Activated T-cell treated with anti-CD3 and anti-CD28 coated beads for 1 hour (primary cell): ENCODE measurements at places on chromosomes 16 and 17.

DNA sequence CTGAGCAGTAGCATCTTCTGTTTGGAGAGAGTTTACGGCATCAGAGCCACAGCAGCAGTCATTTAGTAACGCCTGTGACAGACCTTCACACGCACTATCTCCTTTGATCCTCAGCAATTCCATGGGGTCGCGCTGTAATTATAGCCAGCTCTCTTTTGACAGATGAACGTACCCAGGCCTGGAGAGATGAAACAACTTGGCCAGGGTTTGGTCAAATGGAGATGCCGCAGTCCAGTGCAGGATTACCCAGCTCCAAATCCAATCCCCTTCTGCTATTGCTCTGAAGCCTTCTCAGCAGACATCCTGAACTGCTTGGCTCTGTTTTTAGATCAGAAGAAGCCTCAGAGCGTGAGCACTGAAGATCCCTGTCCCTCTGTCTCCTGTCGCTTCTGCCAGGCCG is 83.9 kb downstream of the SOX9 start:
- no peak for DNase-seq

DNA sequence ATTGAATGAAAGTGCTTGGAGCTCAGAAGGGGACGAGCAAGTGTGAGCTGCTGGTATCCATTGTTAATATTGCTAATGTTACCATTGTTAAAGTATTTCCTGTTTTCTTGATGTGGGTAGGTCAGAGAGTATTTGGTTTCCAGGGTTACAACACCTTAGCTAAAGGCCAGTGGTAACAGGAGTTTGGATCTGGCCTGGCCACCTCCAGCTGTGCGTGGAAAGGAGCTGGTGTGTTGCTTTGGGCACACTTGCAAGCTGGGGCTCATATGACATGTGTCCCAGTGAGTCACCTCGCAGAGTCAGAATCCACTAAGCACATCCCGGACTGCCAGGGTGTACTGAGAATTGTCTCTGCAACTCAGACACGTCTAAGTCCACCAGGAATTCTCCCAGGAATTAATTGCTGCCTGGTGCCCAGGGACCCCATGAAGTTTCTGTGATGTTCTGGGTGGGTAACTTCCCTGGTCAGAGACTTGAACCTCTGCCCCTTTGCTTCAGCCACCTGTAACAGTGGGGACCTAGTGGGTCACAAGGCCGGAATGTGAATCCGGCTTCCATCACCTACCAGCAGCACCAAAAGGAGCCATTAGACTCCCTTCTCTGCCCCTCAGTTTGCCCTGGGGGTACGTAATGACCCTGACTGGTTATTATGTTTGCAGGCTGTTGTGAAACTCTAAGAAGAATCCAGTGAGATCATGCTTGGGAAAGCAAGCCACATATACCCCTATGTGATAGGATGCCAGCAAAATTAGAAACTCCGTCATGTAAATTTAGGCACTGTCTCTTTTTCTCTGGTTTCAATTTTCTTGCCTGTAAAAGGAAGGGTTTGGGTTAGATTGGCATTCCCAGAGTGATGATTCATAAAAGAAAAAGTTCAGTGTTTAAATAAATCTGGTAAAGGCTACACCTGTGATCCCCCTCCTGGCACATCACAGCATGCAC is 12.8 kb downstream of the SLC6A2 start:
- DNase-seq, result no peak

- DNase-seq, result no peak
Measured at GRCh38 chr17:77735566-77736198, 222.8 kb upstream of the TNRC6C start.

- no peak for DNase-seq
Measured at GRCh38 chr16:55426865-55427484, 52.0 kb upstream of the MMP2 start.

DNA sequence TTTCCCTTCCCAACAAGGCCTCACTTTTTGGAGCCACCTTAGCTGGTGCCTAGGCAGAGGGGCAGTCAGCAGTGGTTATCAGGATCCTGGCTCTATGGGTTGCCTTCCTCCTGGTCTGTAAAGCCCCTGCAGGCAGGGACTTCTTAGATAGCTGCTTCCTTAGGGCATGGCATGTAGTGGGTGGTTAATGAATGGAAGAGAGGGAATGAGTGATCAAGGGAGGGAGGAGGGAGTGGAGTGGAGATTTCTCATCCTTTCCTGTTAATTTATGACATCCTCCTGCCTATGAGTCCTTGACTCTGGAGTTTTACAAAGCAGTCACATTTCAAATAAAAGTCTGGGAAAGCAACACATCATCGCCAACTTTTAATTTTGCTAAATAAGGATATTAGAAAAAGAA is 40.7 kb downstream of the SNX20 start:
- no peak for DNase-seq

DNA sequence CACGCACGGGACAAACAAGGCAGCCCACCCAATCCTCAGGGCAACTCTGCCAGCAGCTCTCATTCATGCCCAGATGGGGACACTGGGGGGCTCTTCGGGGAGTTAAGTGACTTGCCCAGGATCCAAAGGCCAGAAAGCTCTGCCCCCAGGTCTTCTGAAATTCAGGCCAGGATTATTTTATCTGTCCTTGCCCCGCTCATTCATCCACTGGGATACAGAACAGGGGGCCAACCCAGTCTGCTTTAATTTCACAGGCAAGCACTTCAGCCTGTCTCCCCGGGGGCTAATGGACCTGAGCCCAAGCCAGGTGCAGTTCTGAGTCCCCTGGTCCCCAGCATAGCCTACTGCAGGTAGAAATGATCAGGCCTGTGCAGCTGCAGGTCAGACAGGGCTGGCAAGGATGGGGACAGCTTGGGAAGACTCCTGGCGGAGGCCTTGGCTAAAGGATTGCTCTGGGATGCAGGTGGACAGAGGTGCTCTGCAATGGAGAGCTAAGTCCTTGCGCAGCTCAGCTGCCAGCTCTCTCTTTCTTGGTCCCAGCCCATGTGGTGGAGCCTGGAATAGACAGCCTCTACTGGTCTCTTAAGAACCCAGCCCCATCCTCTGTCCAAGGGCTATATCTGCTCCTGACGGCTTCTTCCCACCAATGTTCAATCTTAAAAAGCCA is 766 bp upstream of the B3GNT9 start:
- no peak for DNase-seq

- no peak for DNase-seq
Measured at GRCh38 chr17:44770166-44770925, 11.6 kb downstream of the ADAM11 start.

GRCh38 chr17:8062807-8063483 is 24.1 kb downstream of the ALOX15B start:
- DNase-seq, result no peak

DNA sequence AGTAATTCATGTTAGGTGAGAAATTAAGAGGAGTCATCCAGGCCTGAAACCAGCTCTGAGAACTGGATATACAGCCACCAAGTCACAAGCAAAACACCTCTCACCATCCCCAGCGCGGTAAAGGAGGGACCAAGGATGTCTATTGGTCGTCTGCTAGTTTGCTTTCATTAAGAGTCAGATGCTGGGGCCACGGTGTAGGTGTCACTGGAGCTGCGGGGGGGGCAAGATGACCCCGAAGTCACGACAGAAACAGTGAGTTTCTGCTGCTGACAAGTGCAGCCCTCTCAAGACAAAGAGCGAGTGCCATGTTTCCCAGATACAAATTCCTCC is 790 bp downstream of the NCBP3 start:
- no peak for DNase-seq

- DNase-seq, result no peak
Measured at GRCh38 chr17:26809033-26809432, 484.9 kb upstream of the WSB1 start.

DNA sequence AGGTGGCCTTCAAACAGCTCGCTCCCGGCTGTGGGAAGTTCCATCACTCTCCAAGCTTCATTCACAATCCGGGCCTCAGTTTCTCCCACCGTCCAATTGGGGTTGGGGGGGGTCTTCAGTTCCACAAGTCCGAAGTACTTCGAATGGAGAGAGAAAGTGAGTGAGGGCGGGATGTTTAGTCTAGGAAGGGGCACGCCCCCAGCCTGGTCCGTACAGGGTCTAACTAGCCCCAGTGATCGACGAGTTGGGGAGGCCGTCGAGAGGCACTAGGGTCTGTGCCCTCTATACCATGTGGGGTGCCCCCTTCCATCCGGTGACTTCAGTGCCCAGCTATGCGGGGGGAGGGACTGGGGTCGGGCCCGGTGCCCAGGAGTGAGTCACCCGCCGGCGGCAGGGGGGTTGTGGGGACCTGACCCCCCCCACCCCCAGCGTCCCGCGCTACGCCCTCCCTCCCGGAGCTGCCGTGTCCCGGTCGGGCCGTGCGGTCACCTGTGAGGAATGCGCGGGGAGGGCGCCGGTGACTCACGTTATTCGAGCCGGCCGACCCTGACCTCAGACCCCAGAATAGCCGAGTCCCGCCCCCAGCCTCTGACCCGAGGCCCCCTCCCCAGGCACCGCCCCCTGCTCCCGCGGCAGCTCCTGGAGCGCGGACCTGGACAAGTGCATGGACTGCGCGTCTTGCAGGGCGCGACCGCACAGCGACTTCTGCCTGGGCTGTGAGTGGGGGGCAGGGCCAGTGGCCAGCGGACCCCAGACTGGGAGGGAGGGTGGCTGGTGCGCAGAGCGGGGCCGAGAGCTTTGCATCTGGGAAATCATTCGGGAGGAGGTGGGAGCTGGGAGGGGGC is 658 bp downstream of the TNFRSF12A start:
- peak; percentile 55 for DNase-seq

DNA sequence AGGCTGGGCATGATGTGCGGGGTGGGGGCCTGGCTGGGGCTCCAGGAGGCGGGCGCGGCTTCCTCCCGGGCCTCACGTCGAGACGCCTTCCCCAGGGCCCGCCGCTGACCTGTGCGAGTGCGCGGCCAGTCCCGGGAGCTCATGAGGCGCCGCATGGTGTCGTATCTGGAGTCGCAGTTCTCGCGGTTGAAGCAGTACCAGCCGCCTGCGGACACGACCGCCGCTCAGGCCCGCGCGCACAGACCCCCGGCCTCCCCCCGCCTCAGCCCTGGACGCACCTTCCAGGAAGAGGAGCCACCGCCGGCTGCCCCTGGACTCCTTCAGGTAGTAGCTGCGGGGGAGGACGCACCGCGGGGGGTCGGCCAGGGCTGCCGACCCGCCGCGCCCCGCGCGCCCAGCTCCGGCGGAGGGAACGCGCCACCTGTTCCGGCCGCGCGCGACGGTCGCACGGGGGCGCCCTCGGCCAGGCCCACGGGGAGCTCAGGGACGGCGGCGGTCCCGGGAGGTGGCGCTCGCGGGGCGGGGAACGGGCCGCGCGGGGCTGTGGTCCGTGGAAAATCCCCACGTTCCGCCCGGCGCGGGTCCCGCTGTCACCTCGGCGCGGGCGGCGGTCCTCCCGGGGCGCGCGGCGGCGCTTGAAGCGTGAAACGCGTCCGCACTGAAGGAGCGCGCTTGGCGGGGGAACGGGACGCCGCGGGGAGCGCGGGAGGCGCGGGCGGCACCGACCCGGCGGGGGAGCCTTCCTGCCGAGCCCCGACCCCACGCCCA is 1.4 kb downstream of the NOTUM start:
- DNase-seq, result peak; percentile 82

- DNase-seq, result no peak
Measured at GRCh38 chr17:39700148-39700987, 504 bp downstream of the ERBB2 start.

GRCh38 chr16:28543072-28543471 is 4.3 kb upstream of the NUPR1 start:
- no peak for DNase-seq

- DNase-seq, result no peak
Measured at GRCh38 chr16:11597235-11598095, 10.7 kb upstream of the LITAF start.

DNA sequence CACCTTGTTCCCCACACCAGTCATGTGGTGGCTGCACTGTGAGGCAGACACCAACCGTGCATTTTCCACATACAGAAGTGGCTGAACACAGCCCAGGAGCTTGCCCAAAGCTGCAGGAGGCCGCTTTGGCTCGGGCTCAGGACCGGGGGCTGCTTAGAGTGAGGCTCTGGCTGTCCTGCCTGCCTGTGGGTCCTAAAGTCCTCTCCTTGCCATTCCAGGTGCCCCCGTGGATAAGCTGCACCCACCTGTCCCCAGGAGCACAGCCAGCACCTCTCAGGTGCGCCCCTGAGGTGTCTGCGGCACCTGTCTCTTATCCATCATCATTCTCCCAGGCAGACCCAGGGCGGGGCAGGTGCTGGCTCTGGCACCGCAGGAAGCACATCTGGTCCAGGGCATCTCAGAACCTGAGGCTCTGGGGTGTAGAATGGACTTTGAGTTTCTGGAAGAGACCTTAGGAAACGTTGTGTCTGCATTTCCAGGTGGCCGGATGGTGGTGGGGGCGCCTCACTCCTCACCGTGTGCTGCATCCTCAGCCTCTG is 180.5 kb upstream of the ZNF469 start:
- no peak for DNase-seq

GRCh38 chr17:27755706-27756466 is 44.4 kb downstream of the NOS2 start:
- DNase-seq, result no peak

- no peak for DNase-seq
Measured at GRCh38 chr17:73227944-73228343, 33.7 kb downstream of the CPSF4L start.

- no peak for DNase-seq
Measured at GRCh38 chr17:38687286-38687685, 12.5 kb upstream of the EPOP start.

DNA sequence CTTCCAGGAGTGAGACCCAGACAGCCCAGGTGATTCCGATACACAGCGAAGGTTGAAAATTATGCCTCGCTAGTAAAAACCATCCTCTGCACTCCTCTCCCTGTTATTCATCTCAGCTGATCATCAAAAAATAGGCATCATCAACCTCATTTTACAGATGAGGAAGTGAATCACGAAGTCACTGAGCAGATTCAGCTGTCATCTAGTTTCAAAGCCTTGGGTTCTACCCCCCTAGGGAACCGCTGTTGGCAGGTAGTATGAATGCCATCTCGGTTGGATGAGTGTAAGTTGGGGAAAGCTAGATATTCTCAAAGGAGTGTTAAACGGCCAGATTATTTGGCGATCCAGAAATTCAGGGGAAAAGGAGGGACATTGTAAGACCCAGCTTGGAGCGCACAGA is 2.0 kb downstream of the CRYM start:
- DNase-seq, result no peak

DNA sequence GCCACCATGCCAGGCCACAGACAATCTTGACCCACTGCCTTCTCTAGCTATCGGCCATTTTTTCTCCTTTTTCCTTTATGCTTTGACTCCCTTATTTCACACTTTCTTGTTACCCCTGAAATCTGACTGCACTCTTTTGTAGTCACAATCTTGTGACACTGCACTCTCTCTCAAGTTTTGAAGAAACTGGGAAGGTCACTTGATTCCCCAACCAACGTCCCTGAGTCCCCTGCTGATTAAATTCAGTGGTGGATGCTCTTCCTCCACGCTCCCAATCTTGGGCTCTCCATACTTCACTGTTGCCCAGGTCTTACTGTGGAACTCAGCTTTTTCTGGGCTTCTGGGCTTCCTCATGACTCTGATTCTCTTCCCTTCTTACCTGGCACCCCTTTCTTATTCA is 33.9 kb downstream of the PECAM1 start:
- DNase-seq, result no peak

DNA sequence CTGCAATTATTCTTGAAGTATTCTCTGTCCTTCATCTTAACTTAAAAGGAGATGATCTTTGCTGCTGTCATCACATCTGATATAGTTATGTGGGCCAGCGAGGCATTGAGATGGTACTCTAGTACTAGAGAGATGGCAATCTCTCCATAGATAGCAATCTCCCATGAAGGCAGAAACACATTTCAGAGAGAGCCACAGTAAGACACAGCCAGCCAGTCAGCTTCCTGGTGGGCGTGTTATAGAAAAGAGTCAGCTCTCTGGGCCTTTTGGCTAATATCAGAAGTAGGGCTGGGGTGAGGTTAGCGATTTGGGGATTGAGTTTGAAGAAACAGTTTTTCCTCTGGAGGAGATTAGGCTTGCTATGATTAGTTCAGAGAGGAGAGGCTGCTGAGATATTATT is 22.6 kb upstream of the EFCAB13 start:
- no peak for DNase-seq
